ENCODE measurements at places on chromosomes 6 and 20.

- DNase-seq = peak; percentile 64
These were observed 14.2 kb downstream of the ARID1B start for GRCh38 chr6:156791320-156791850.

DNA sequence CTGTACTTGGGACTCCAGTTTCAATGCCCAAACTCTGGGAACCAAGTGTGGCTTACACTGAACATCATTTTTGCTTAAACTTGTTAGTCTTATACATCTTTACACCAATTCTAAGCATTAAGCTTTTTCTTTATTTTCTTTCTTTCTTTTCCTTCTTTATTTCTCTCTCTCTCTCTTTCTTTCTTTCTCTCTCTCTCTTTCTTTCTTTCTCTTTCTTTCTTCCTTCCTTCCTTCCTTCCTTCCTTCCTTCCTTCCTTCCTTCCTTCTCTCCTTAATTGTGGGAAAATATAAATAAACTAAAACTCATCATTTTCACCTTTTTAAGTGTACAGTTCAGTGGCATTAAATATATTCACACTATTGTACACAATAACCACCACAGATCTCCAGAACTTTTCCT is 31.6 kb upstream of the HLA-DQA2 start:
- DNase-seq = no peak

DNA sequence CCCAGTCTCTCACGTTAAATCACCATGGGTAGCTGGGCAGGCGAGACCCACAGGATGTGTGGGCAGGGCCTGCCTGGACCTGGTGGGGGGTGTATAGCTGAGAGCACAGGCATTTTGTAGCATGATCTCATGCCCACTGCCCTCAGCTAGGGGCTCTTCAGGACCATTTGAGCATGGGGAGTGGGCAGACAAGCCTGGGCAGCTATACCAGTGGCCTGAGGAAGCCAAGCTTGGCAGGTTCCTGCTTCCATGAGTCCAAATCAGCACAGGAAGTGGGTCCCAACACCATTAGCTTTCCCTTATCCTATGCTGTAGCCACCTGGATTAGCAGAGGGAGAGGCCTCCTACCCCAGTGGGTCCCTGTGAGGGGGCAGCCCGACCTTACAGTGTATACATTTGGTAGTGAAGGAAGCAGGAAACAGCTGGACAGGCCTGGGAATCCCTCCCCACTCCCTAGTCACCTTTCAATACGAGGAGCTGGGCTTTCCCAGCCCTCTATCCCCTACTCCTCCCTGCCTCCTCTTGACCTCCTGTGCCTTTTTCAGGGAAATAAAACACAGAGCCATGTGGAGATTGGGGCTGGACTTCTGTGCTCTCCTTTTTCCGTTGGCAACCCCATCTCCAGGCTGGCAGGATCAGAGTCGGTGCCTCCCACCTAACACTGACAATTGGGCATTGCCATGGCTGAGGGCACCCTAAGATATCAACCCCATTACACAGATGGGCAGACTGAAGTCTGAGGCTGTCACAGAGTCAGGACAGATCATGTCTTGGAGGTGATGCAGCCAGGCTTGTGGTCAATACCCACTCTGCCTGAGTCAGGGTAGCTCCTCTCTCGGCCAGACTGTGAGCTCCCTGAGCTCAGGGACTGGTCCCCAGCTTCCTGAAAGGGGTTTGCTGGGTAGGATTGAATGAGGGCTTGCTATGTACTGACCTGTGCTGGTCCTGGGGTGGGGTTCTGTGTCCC is 59.8 kb downstream of the MRPL14 start:
- DNase-seq = no peak

- no peak for DNase-seq
These were observed 59.2 kb downstream of the SNRNP48 start for GRCh38 chr6:7649037-7649810.

Measured in cerebellar nuclear complex (tissue), 1 donor.